Substantia nigra (tissue), 51 donors: ENCODE measurements at places on chromosomes 6 and 20.

DNA sequence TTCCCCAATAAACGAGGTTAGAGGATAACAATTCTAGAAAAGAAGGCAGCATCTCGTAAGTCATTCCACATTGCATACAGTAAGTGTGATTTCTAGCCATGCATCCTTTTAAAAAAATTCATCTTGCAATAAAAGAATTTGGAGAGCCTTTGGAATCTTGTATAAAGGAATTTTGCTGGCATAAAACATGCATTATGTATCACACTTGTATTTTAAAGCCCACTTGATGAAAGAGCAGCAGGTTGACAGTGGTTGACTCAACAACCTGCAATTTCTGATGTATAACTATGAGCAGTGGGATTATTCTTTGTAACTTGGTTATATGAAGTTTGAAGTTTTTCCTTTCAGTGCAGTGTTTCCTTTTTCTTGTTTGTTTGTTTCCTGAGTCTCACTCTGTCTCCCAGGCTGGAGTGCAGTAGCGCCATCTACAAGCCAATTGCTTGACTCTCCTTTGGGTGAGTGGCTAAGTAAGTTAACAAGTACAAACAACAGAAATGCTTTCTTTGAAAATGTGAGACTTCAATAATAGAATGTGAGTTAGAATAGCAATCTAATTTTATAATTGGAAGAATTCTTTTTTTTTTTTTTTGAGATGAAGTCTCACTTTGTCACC lies 39.9 kb downstream of the JARID2 start:
- no peak for DNase-seq

DNA sequence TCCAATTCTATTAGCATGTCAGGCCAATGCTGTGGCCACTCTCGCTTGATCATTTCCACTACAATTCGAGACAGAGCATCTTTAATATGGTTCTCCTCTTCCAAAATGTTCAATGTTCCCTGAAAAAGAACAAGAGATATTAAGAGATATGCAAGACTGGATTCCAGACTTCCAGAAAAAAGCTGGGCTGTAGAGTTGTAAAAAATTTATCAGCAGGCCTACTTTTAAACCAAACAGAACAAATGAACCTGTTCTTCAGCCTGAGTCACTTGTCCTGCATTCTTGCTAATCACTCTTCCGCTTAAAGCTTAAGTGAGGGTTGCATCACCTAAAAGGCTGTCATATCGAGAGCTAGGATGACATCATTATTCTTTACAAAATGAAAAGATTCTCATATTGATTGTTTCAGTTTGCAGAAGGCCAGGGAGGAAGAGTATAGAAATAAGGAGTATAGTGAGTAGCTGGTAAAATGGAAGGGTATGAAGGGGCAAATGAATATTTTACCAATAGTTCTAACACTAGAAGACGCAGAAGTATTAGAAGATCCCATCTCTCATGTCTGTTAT lies 4.9 kb downstream of the XPO5 start:
- DNase-seq: no peak

GRCh38 chr20:41290804-41291389 lies 26.6 kb downstream of the ZHX3 start:
- no peak for DNase-seq

- no peak for DNase-seq
Observed at GRCh38 chr20:16475225-16475624, 98.0 kb downstream of the KIF16B start.

DNA sequence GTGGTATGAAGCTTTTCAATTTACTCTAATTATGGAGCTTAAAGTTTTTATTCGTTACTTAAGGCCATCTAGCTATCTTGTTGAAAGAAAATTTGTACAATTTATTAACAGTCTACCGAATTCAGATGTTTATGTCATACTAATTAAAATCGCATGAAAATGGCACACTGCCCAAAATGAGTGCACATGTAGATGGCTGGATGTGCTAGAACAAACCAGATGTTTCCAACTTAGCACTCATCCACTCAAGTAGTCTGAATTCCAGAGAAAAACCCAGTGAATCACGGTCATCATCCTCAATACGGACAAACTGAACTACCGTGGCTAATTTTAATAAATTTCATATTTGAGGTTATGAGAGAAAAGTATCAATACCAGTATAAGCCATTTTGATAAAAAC lies 70.4 kb downstream of the COL12A1 start:
- no peak for DNase-seq
